Ovary (tissue), 10 donors: ENCODE measurements at places on chromosomes 7 and 10. TPM values are rescaled to one million over a fixed set of nuclear protein-coding genes. Genes with fewer than 3 reads are reported as not detected.

- no peaks in the 10 kb centered on the region for H3K36me3 ChIP-seq
- no peak for DNase-seq
- H3K27me3 ChIP-seq, result no peaks in the 10 kb centered on the region
- no peak overlapping the region for H3K4me3 ChIP-seq
- no peaks in the 10 kb centered on the region for H3K4me1 ChIP-seq
Observed at GRCh38 chr7:70795948-70796347, 336.0 kb upstream of the GALNT17 start.

GRCh38 chr7:28173531-28173930 is 7.1 kb downstream of the JAZF1 start:
- H3K4me3 ChIP-seq, result no peak overlapping the region
- no peak for DNase-seq
- H3K27ac ChIP-seq, result no peak overlapping the region
- H3K27me3 ChIP-seq, result no peaks in the 10 kb centered on the region
- peaks cover 1% of the 10 kb centered on the region for H3K4me1 ChIP-seq

DNA sequence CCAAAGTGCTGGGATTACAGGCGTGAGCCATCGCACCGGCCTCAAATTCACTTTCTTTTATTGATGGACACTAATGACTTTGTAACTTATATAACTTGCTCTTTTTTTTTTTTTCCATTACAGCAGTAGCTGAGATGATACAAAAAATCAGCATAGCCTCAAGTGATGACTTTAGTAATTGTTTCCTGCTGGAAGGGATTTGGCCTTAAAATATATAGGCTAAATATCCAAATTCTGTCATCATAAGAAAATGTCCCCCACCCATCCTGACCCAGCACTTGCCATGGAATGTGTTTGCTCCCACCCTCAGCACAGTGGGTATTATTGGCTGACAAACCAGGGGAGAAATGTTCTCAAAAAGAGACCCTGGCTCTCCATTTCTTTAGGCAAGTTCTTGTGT is 1264.1 kb upstream of the AUTS2 start:
- DNase-seq, result no peak
- H3K4me3 ChIP-seq, result no peak overlapping the region
- H3K4me1 ChIP-seq, result no peaks in the 10 kb centered on the region
- H3K36me3 ChIP-seq, result no peaks in the 10 kb centered on the region

Gene AGMO
- 0.44 TPM for polyA plus RNA-seq

DNA sequence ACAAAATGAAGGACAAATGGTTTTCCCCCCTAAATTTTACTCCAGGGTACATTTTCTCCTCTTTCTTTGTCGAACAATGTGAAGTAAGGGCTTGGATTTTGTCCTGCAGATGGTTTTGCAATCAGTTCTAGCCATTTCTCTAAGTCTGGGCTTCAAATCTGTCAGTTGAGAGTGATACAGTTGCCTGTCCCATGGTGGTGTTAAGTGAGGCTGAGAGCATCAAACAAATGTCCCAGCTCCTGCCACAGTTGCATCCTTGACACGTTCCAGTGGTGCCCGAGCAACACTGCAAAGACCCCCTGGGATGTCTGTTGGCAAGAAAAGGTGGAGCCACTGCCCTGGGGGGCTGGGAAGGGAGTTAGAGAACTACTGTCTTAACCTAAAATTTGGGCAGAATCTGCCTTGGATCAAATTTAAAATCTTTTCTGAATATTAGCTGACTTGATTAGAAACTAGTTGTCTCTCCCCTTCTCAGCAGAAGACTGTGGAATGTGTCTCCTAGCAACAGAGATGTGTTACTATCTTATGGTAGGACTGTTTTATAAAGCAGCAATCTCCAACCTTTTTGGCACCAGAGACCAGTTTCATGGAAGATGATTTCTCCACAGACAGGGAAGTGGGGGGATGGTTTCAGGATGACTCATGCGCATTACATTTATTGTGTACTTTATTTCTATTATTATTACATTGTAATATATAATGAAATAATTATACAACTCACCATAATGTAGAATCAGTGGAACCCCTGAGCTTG is 102.0 kb upstream of the STEAP1B start:
- no peaks in the 10 kb centered on the region for H3K27me3 ChIP-seq
- H3K4me3 ChIP-seq, result no peak overlapping the region
- H3K27ac ChIP-seq, result no peak overlapping the region

- no peak for DNase-seq
- no peaks in the 10 kb centered on the region for H3K4me1 ChIP-seq
- no peaks in the 10 kb centered on the region for H3K27me3 ChIP-seq
- H3K4me3 ChIP-seq, result no peak overlapping the region
- no peaks in the 10 kb centered on the region for H3K36me3 ChIP-seq
- H3K27ac ChIP-seq, result no peak overlapping the region
Observed at GRCh38 chr7:63521-64021, 128.8 kb upstream of the FAM20C start.

DNA sequence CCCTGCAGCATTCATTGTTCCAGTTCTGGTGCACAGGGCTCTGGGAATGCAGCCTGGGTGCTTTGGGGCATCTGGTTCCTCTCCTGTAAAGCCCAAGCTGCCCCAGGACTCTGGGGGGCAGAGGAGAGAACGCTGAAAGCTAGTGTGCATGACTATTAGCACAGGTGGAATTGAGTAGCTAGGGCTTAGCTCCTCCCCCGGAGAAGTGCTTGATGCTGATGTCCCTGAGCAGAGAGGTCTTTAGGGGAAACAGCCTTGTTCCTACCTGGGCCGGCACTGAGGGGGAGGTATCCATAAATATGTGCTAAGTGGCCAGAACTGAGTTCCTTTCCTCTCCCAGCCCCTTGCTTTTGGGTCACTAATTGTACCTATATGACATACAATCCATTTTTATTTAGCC is 3.9 kb downstream of the ADCY1 start:
- peaks cover 3% of the 10 kb centered on the region for H3K4me1 ChIP-seq
- no peak for DNase-seq
- no peak overlapping the region for H3K4me3 ChIP-seq
- no peaks in the 10 kb centered on the region for H3K27me3 ChIP-seq

GRCh38 chr7:93862651-93863050 is 27.9 kb downstream of the TFPI2 start:
- H3K27ac ChIP-seq, result no peak overlapping the region
- no peaks in the 10 kb centered on the region for H3K27me3 ChIP-seq
- H3K36me3 ChIP-seq, result no peaks in the 10 kb centered on the region
- H3K4me1 ChIP-seq, result no peaks in the 10 kb centered on the region
- no peak overlapping the region for H3K4me3 ChIP-seq

Gene TCERG1L
- polyA plus RNA-seq, result 1.1 TPM

- H3K36me3 ChIP-seq, result no peaks in the 10 kb centered on the region
- no peak overlapping the region for H3K27ac ChIP-seq
Observed at GRCh38 chr7:33137103-33137502, 7.7 kb downstream of the BBS9 start.

DNA sequence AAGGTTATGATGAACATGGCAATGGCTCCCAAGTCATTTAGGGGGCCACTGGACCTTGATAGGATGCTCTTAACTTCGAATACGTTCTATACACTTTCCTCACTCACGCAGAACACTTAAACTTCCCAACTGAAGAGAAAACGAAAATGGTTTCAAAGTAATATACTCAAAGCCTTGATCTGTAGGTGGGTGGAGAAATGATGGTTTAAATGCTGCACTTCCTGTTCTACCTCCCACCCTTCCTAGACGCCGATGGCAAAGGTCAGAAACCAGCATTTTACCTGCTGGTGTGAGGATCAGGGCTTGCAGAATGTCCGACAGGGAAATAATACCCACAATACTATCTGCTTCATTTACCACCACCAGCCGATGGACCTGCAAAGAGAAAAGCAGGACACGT is 40.5 kb upstream of the RHEB start:
- no peaks in the 10 kb centered on the region for H3K36me3 ChIP-seq
- H3K4me1 ChIP-seq, result no peaks in the 10 kb centered on the region
- no peak for DNase-seq
- H3K27ac ChIP-seq, result no peak overlapping the region
- no peaks in the 10 kb centered on the region for H3K27me3 ChIP-seq

Gene FAM25C
- not detected for polyA plus RNA-seq

GRCh38 chr10:1858547-1858946 is 121.2 kb upstream of the ADARB2 start:
- H3K36me3 ChIP-seq, result no peaks in the 10 kb centered on the region
- no peaks in the 10 kb centered on the region for H3K4me1 ChIP-seq
- H3K27me3 ChIP-seq, result no peaks in the 10 kb centered on the region
- DNase-seq, result no peak

Gene CALHM3
- not detected for polyA plus RNA-seq

GRCh38 chr7:12581897-12582296 is 11.4 kb downstream of the SCIN start:
- no peaks in the 10 kb centered on the region for H3K36me3 ChIP-seq
- H3K27me3 ChIP-seq, result no peaks in the 10 kb centered on the region
- H3K4me3 ChIP-seq, result no peak overlapping the region
- no peaks in the 10 kb centered on the region for H3K4me1 ChIP-seq

- no peak overlapping the region for H3K4me3 ChIP-seq
- no peaks in the 10 kb centered on the region for H3K27me3 ChIP-seq
- DNase-seq, result no peak
- no peak overlapping the region for H3K27ac ChIP-seq
- no peaks in the 10 kb centered on the region for H3K36me3 ChIP-seq
Observed at GRCh38 chr7:30789334-30789711, 18.1 kb downstream of the MINDY4 start.

Gene NEUROD6
- polyA plus RNA-seq, result not detected

Gene FGL2
- 22.4 TPM for polyA plus RNA-seq

DNA sequence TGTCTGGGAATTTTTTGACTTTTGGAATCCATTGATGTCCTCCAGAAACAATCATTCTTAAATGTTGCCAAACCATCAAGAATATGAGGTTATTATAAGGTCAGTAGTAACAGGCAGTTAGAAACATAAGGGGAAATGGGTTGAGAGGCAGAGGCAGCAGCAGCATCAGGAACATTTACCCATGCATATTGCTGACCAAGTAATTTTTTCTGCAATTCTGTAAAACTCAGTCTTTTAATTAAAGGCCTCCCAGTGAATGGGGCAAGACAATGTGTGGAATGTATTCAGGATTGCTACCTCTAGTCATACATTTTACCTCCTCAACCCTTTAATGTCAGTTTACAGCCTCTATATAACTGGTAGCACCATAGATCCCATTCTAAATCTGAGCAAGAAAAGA is 66.5 kb upstream of the SKAP2 start:
- no peaks in the 10 kb centered on the region for H3K27me3 ChIP-seq
- H3K36me3 ChIP-seq, result no peaks in the 10 kb centered on the region
- H3K4me1 ChIP-seq, result no peaks in the 10 kb centered on the region
- no peak for DNase-seq
- no peak overlapping the region for H3K27ac ChIP-seq
- H3K4me3 ChIP-seq, result no peak overlapping the region

DNA sequence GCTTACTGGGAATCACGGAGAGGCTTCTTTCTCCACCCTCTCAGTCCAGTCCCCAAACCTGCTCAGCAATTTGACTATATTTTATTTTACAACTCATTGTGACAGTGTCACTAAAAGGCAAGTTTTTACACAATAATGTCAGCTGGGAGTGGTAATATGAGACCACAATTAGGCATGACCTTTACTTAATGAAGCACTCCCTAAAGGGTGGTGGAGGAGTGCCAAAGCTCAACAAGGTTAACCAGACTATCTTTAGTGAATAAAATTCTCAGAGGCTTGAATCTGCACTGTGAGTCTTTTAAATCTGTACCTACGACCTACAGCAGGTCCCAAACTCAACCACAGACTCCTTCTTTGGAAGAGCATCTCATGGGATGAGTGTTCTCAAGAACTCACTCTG is 215.6 kb downstream of the TAX1BP1 start:
- no peak overlapping the region for H3K4me3 ChIP-seq
- no peaks in the 10 kb centered on the region for H3K36me3 ChIP-seq
- DNase-seq, result no peak
- no peaks in the 10 kb centered on the region for H3K4me1 ChIP-seq
- no peak overlapping the region for H3K27ac ChIP-seq

DNA sequence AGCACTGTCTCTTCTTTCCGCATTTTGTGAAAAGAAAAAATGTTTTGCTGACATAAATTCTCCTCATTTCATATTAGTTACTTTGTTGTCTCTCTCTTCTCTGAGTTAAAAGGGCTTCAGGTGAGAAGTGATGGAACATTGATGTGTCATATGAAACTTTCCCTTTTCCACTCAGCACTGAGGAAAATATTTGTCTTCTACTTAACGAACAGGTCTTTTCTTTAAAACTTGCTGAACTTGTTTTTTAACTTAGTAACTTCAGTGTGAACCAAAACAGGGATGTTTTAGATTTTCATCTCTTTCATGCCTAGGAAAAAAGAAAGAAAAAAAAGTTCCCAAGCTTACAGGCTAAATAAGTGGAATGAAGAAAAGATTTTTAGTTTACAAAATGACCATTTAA is 19.0 kb upstream of the TSPAN12 start:
- H3K27me3 ChIP-seq, result no peaks in the 10 kb centered on the region
- no peak overlapping the region for H3K4me3 ChIP-seq
- DNase-seq, result no peak
- no peaks in the 10 kb centered on the region for H3K36me3 ChIP-seq
- no peaks in the 10 kb centered on the region for H3K4me1 ChIP-seq

- peaks cover 7% of the 10 kb centered on the region for H3K4me1 ChIP-seq
- no peak for DNase-seq
- no peaks in the 10 kb centered on the region for H3K27me3 ChIP-seq
- H3K36me3 ChIP-seq, result no peaks in the 10 kb centered on the region
Observed at GRCh38 chr7:41890631-41891274, 187.9 kb upstream of the INHBA start.

- H3K4me3 ChIP-seq, result no peak overlapping the region
- peaks cover 7% of the 10 kb centered on the region for H3K4me1 ChIP-seq
- no peaks in the 10 kb centered on the region for H3K27me3 ChIP-seq
- no peaks in the 10 kb centered on the region for H3K36me3 ChIP-seq
Observed at GRCh38 chr7:12729112-12729511, 41.7 kb downstream of the ARL4A start.

Gene DRGX
- not detected for polyA plus RNA-seq

GRCh38 chr7:137329411-137329810 is 14.1 kb downstream of the PTN start:
- no peaks in the 10 kb centered on the region for H3K4me1 ChIP-seq
- H3K36me3 ChIP-seq, result no peaks in the 10 kb centered on the region
- H3K27me3 ChIP-seq, result no peaks in the 10 kb centered on the region
- no peak overlapping the region for H3K27ac ChIP-seq
- no peak overlapping the region for H3K4me3 ChIP-seq

DNA sequence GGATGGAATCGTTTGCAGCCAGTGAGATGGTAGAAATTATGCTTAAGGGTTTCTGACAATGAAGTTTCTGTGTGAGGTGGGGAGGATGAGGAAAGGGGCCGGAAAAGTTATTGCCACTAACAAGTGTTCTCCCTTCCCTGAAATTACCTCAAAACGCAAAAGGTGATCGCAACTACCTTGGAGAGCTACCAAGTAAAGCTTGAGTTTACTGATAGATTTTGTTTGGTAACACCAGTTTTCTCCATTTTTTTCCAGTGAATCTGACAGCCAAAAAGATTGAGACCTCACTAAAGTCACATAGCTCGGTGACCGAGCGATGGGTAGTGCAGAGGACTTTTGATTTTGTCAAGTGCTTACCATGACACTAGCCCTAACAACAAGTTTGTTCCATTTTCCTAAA is 1.6 kb downstream of the SUV39H2 start:
- no peak overlapping the region for H3K27ac ChIP-seq
- no peak overlapping the region for H3K4me3 ChIP-seq
- H3K36me3 ChIP-seq, result no peaks in the 10 kb centered on the region
- no peaks in the 10 kb centered on the region for H3K4me1 ChIP-seq
- DNase-seq, result no peak

GRCh38 chr10:71471957-71472365 is 75.2 kb downstream of the CDH23 start:
- DNase-seq, result no peak
- no peaks in the 10 kb centered on the region for H3K27me3 ChIP-seq
- peaks cover 22% of the 10 kb centered on the region for H3K4me1 ChIP-seq
- H3K27ac ChIP-seq, result peak overlapping the region; percentile 34
- H3K4me3 ChIP-seq, result no peak overlapping the region
